ENCODE measurements at places on chromosomes 5 and 9. TPM values are rescaled to one million over a fixed set of nuclear protein-coding genes. Genes with fewer than 3 reads are reported as not detected.

Gene GRXCR2
- total RNA-seq, result not detected

Gene MZB1
- not detected for total RNA-seq

Gene LHX3
- total RNA-seq, result not detected

Gene MEGF10
- total RNA-seq, result 43.2 TPM

Gene LRRC19
- total RNA-seq, result not detected

Gene PIP5K1B
- total RNA-seq, result 6.1 TPM

Gene LHX6
- 1.2 TPM for total RNA-seq

Gene TNFSF15
- total RNA-seq, result 0.17 TPM

Gene PCDHGB7
- 9.5 TPM for total RNA-seq

Gene CD74
- total RNA-seq, result 48.6 TPM

Gene PALM2AKAP2
- total RNA-seq, result 11.8 TPM

Gene S1PR3
- total RNA-seq, result 7.2 TPM

Gene C9orf50
- not detected for total RNA-seq

Gene DOCK2
- total RNA-seq, result 8.5 TPM

Gene PCDHA4
- 5.3 TPM for total RNA-seq

Gene TMEM174
- not detected for total RNA-seq
